ENCODE measurements at places on chromosomes 4 and X.

GRCh38 chrX:141180851-141181250 is 3.9 kb upstream of the LDOC1 start:
- no peak for DNase-seq

DNA sequence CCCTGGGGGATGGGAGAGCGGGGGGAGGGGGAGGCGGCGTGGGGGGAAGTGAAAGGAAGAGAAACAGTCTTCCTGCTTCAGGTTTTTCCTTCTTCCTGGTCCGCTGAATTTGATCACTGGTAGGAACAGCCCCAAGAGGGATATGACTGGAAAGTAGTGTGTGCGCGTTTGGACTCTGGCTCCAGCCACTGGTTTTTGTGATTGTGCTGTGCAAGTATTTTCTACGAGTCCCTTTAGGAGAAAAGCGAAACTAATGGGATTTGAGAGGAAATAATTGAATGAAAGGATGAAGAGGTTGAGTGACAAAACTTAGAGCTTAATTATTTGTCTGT is 836 bp downstream of the PRRG1 start:
- no peak for DNase-seq

GRCh38 chr4:54439831-54440243 is 210.7 kb downstream of the PDGFRA start:
- no peak for DNase-seq

DNA sequence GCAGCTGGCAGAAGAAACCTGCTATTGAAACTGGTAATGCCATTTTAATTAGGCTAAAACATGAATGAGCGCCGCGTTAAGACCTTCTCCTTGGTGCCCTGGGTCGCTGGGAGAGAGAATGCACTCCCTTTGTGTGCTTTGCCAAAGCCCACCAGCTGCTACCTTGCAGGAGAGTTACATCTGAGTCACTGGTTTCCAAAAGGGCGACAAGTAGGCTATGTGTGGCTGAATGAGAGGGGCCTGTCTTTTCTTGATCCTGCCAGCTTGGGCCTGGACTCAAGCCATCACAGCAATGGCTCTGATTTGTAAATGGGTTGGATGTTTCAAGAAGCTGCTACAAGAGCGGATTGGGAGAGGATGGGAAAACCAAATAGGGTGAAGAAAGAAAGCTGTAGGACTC is 81.5 kb downstream of the NHS start:
- no peak for DNase-seq

- no peak for DNase-seq
These were observed 18.5 kb upstream of the SGMS2 start for GRCh38 chr4:107806196-107806595.

DNA sequence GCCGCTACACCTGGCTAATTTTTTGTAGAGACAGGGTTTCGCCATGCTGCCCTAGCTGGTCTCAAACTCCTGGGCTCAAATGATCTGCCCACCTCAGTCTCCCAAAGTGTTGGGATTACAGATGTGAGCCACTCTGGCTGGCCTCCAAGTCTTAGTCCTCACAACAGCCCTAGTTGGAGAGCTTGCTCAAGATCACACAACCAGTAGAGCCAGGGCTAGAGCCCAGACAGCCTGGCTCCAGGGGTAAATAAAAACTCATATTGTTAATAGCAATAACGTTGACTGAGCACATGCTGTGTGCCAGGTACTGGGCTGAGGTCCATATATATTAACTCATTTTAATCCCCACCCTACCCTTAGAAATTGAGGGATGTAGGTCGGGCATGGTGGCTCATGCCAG is 7.3 kb upstream of the JAKMIP1 start:
- no peak for DNase-seq

DNA sequence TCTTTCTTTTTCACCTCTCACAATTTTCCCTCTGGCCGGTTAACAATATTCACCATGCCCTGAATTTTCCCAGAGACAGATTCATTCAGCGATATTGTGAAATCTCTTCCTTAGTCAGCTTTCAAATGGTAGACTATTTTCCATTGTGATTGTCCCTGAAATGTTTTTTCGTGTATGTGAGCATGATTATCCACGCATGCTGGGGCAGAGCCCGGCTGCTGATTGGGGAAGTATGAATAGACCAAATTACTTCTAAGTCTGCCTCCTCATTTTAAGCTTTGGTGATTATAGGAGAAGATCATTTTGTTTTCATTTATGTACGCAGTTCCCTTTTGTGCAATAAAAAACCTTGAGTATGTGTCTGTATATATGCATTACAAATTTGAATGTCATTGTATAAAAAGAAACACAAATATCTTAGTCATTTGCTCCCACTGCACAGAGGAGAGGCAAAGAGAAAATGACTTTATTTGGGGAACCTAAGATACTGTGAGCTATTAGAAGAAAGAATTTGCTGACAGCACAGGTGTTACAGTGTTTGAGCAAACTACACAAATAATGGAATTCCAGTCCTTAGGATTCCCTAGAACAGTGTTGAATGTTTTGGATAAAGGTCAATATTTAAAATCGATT is 11.3 kb downstream of the DTHD1 start:
- peak; percentile 24 for DNase-seq

DNA sequence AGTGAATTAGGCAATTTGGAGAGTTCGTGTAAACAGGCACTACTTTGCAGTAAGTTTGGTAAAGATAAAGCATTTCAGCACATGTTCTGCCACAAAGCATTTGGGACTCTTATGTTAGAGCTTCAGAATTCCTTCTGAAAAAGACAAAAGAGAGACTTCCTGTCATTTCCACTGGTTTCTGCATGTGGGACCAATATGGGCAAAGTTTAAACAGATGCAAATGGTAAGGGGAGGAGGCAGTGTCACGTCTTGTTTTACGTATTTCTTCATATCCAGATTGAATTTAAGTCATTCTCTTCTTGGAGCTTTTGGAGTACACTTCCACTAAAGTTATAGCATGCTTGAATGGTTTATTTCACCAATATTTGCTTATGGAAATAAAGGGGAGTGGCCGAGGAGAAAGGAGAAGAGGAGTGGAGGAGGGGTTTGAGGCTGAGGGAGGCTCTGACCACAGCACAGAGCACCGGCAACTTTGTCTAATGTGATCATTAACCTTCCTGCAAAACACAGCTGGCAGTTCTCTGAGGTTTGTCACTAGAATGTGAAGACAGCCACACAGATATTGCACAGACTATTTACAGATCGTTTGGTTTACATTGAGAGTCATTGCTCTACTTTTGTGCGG is at the start of gene APELA:
Gene APELA (plus strand): TSS at position 479 of the 625 bp plus-strand sequence. CDS start 154 bp downstream, outside the sequence.
- DNase-seq: no peak

DNA sequence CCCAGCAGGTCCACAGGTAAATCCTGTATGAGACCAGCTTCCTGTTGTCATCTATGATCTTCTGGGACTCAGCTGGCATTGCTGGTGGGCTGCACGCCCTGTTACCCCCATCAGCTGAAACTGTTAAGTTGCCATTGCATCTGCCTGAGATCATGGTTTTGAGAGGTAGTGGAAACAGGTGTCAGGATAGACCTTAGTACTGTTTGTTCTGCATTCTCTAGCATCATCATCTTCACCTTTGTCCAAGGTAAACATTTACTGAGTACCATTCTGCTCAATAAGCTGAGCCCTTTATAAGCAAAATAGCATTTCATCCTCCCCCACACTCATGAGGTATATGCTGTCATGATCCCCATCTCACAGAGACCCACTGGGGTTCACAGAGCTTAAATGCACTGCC is 42.9 kb upstream of the PROM1 start:
- DNase-seq: no peak

DNA sequence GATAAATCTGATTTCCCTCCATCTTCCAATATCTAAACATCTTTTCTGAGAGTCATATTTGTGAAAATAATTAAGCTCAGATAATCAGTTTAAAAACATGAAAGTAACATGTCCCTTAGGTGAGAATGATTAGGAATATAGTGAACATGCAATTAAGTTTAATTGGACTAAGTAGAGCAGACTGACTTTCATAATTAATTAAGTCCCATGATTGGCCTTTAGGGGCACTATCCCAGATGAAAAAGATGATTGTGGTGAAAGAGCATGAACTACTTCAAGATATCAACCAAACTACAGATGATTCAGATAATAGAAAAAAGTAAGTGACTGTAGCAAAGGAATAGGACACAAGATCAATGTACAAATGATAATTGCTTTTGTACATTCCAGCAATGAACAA is 758.8 kb downstream of the STIM2 start:
- no peak for DNase-seq

Data from epithelial cell of prostate (primary cell).